Activated T-cell treated with anti-CD3 and anti-CD28 coated beads, Interleukin-2, amount 50 U/mL, for 72 hours (primary cell): ENCODE measurements at places on chromosomes 6 and 20.

DNA sequence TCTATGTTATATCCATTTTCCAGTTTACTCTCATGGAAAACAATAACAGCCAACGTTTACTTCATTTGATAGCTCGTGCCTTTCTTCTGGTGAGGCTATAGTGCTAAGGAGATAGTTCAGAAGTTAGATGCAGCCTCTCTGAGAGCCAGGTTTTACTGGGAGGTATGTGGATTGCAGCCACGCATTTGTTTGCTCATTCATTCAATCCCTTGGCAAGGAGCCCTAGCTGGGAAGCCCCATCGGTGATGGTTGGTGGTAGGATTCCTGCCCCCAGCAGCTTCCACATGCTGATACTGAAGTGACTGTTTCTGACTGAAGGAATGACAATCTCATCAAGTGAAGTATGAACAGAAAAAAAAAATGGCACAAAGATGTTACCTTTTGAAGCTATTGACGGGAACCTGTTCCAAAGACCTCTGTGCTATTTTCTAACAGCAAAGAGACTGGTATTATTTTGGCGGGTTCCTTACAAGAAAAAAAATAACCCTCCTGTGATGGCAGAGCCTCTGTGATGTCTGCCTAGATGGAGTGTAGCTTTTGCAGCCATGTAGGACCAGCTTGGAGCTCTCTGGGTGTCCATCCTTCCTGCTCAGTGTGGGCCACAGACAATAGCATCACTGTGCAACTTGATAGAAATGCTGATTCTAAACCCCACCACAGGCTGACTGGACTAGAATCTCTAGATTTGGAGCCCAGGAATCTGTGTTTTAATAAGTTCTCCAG is 30.6 kb downstream of the SNAP25 start:
- DNase-seq, result no peak

DNA sequence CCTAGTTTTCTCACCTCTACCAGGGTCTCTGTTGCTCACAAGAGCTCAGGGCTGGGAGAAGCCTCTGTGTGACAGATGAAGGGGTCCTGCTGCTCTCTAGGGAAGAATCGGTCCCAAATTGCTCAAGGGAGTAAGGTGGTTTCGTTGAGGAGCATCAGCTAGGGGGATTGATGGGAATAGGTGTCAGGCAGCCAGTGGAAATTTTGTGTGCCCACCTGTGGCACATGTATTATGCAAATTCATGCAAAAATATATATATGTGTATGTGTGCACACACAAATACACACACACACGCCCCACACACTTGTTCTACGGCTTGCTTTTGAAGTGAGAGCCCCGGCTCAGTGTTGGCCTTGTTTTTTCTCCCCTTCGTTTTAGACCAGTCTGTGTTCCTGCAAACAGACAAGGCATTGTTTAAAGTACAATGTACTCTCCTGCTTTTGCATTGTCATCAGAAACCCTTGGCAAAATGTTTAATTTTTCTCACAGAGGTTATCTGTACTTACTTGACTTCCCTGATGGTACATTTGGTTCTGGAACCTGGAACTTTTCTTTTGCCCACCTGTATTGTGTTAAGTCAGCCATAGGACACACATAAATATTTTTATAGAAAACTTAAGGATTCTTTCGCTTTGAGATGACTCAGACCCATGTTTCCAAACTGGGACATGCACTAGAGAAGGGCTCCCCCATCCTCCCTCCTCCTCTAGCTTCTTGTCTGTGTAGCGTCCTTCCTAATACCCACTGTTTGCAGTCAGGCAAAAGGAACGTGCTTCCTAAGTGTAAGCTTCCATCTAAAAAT is 26.7 kb downstream of the FOXO3 start:
- DNase-seq, result no peak

DNA sequence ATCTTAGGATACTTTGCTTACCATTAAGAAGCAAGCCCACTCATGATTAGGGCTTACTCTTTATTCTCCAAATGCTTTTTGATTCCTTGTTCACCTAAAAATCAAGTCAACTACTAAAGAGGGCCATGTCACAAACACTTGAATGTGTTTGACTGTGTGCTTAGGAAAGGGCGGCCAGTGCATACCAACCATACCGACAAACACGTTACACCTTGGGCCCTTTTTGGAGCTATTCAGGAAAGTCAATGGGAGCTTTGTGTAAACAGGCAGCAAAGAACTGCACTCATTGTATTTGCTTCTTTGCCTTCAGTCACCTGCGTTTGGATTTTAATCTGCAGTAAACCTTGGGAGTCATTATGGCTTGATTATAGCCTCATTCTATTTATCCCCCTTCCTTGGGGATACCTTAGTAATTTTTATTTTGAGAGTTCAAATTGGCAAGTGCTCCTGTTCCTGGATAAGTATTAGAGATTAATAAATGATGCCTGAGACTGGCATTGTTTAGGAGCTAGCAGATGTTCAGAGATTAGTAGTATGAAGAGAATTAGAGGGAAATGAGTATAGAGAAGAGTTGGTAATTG is 102.6 kb upstream of the HDGFL1 start:
- DNase-seq, result no peak

DNA sequence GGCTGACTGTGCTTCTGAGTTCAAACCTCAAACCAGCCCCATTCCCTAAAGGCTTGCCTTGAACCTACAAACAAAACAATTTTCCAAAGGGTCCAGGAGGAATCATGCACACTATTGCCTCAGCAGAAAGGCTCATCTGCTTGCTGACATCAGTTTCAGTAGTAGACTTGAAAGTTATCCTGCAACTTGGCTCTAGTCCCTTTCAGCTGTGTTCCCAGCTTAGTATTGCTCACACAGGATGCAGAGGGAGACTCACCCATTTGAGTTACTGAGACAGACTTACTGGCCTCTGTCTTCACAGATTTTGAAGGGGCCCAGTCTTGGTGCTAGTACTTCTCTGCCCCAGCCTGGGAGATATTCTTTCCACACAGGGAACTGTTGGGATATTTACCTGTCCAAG is 38.5 kb upstream of the TFB1M start:
- no peak for DNase-seq

DNA sequence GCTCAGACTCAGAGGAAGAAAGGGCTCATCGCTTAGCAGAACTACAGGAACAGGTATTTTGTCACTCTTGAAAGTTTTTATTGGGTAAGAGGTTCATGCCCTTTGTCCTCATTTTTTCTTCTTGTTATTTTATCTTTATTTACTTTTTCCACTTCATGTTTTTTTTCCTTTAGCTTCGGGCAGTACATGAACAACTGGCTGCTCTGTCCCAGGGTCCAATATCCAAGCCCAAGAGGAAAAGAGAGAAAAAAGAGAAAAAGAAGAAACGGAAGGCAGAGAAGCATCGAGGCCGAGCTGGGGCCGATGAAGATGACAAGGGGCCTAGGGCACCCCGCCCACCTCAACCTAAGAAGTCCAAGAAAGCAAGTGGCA is 9.5 kb downstream of the BRD2 start:
- DNase-seq, result no peak

- no peak for DNase-seq
These were observed 27.6 kb upstream of the RIMS4 start for GRCh38 chr20:44837946-44838345.

DNA sequence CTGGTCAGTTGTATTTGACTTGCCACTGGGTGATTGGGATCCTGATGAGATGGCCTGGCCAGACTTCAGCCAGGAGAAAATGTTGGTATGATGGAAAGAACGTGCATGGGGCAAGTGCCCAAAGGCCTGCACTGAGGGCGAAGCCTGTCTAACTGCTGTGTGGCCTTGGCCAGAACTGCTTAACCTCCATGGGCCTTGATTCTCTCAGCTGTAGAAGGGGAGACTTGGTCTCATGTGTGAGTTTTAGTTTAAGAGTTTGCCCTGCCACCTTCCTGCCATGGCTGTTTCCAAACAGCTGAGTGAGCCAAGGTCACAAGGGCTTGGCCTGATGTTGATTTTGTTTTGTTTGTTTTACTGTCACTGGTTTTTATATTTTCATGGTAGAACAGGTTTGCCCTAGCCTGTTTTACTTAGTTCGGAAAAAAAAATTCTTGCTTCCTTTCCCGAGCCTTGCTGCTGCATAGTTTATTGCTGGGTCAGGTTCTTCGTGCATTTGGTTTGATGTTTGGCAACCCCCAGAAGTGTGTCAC is 35.3 kb downstream of the DSTN start:
- DNase-seq, result no peak

GRCh38 chr6:18675881-18676280 is 288.7 kb downstream of the RNF144B start:
- no peak for DNase-seq

DNA sequence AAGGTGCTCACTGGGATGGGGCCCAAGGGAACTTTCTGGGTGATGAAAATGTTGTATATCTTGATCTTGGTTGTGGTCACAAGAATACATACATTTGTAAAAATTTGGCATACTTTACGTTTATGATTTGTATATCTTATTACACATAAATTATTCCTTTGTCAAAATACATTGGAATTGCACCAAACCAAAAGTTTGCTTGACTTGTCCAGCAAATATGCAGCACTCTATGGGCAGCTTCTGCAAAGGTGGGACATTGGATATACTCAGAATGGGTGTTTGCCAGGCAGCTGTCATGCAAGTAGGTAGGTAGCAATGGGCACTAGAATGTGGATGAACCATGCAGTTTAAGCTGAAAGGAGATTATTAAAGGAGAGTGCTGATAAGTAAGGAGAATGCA is 78.0 kb downstream of the LAMP5 start:
- no peak for DNase-seq

DNA sequence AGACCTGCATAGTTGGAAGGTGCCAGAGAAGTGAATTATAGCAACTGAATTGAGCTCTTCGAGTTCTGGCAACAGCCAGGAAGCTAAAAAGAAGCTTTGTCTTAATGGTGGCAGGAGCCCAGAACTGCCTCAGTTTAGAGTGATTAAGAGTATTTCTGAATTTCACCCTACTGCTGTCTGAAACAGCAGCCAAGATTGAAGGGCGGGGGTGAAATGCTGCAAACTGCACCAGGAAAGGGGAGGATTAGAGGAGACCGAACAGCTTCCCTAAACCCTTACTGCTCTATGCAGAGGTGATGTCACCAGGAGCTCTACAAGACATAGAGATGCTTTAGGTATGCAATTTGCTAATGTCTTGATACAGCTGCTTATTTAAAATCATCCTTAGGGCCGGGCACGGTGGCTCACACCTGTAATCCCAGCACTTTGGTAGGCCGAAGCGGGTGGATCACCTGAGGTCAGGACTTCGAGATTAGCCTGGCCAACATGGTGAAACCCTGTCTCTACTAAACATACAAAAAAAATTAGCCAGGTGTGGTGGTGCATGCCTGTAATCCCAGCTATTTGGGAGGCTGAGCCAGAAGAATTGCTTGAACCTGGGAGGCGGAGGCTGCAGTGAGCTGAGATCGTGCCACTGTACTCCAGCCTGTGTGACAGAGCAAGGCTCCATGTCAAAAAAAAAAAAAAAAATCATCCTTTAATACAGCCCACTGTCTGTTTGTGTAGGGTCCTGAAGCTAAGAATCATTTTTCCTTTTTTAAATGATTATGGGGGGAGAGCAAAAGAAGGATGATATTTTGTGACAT is 91.7 kb upstream of the IYD start:
- no peak for DNase-seq

GRCh38 chr6:52046456-52046855 is 41.0 kb downstream of the PKHD1 start:
- DNase-seq, result no peak

DNA sequence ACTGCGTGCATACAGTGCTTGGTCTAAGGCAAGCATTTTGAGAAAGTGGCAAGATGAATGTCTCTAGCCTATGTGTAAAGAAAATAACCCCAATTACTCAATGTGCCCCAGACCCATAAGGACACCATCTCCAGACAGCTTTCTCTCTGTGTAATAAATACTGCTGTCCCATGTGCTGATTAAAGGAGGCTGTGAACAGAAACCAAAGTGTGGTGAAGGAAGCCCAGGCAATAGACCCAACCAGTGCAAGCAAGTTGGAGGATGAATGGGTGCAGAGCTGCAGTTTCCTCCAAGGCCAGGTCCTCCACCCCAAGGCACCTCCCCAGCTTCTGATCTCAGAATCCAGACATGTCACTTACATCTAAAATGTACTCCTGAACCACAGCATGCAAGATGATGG is 60.6 kb downstream of the TRAM2 start:
- no peak for DNase-seq

DNA sequence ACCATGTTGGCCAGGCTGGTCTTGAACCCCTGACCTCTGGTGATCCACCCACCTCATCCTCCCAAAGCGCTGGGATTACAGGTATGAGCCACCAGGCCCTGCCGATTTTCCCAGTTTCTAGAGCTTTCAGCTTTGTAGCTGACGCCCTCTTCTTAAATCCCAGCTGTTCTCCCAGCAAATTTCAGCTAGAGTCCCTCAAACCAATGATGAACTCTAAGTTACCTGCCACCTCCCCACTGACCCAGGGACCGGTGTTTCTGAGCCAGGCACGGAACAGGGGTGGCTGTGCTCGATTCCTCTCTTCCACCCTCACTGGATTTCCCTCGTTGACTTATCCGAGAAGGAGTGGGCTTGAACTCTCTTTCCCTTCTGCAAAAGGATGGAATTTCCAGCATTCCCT is 39.1 kb downstream of the SUN5 start:
- DNase-seq, result no peak

DNA sequence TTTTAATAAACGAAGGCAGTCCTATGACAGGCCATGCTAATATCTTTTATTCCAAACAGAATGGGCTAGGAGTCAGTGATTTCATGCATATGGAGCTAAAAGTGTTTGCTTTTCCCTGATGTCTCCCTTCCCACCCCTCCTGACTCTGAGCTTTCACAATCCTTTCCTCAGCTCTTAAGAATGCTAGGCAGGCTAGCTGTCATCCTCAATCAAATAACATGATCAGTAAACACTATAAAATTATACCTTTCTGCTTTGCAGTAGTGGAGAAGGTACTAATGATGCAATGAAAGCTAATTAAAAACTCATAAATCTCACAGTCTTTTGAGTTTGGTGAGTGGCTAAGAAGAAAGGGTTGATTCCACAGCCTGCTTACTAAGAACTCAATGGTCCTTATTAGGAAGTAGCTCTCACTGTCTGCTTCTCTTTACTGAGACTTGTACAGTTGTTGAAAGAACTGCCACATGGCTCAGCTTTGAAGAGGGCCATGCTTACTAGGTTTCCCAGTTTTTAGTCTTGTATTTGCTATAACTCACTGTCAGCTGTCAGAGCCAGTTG is 250.9 kb upstream of the JAG1 start:
- no peak for DNase-seq

DNA sequence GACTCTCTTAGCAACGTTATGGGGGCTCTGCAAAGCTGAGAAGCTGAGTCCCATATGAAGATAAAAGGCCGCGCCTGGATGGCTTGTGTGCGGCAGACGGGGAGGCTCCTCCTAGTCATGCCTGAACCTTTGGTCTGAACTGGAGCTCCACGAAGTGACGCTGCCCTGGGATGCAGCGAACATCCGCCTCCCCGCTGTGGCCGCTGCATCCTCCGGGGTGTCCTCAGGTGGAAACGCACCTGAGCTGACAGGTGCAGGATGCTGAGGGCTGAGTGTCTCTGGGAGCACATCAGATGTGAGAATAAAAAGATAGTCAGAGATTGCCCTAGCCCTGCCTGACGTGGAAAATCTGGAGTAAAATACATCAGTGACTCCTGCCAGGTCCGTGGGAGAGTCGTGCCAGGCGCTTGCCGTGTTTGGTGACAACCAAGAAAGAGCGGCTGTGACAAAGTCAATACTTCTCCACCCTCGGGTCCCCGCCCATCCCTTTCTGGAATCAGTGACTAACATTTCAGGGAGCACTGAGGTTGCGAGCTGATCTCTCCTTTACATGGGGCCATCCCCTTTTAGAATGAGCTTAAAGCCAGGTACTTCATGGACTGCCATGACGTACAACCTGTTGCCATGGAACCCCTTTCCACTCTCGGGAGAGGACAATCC is 162.8 kb upstream of the AFDN start:
- DNase-seq, result no peak

GRCh38 chr6:36961441-36962435 is 7.2 kb downstream of the PI16 start:
- no peak for DNase-seq

- no peak for DNase-seq
These were observed 61.6 kb upstream of the CEP85L start for GRCh38 chr6:118712969-118713368.
